Right renal cortex interstitium (tissue), 3 donors: ENCODE measurements at places on chromosomes 2 and 18.

- no peak for DNase-seq
Observed at GRCh38 chr2:45938649-45939511, 287.4 kb downstream of the PRKCE start.

DNA sequence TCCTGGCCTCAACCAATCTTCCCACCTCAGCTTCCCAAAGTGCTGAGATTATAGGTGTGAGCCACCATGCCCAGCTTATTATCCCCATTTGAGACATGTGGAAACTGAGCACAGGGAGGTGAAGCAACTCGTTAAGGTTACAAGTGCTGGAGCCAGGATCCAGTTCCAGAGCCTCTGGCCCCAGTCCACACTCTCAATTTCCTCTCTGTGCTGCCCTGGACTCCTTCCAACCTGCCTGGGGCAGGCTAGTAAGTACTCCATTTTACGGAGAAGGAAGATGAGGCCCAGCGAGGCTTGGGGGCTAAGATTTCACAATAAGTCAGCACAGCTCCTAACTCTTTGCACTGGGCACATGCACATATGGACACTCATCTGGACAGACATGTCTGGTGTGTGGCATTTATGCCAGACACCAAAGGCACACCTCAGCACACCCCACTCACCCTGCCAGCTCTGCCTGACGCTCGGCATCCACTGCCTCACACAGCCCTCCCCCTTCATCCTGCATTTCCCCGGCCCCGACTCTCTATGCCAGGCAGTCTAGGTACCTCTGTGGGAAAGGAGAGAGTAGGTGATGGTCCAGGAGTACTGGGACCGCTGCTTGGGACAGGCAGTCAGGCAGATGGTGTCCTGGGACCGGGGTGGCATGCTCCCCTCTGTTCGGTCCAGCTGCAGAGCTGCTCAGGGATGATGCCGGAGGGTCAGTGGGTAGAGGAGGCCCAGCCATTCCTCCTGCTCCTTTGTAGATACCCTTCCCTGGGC lies 20.5 kb downstream of the CFAP65 start:
- DNase-seq = no peak

DNA sequence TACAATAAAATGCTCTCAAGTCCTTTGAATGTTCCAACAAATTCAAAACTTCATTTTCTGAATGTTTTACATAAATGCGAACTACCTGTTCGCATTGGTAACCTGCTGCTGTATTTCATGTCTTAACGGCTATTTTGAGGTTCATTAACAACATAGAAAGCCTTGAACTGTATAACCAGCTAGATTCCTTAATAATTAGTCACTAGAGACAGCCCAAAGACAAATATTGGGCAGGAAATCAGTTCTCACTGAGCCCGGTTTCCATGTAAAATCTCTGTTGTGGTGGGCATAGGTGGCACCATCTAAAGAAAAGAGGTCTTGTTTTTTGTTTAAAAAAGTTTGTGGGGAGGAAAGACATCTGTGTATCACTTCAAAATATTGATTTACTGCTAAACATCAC lies 29.2 kb downstream of the PDIA6 start:
- DNase-seq = no peak

DNA sequence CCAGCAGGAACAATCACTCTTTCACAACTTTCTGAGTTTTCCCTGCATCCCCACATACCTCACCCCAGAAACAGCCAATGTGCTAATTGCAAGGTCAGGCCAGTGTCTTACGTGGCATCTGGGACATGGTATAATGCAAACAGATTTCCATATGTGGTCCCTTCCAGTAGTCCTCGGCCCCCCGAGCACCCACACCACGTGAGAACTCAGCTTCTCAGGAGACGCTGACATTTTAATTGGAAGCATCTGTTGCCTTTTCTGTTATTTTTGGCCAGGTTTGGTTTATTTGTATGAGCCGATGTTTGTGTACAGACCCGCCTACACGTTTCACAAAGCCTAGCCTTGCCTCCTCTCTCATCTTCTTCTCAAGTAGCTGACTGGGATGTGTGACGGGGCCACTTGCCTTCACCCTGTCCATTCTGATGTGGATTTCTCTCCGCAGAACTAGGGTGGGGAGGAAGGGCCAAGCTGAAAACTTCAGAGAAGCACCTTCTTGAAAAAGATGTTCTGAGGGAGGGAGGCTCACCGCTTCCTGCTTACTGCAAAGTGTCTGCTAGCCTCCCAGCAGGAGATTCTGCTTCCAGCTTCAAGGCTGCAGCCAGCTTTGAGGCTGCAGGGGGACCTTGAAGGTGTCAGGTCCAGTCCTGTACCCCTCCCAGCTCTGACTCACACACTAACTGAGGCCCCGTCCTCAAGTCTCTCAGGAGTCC lies 109.6 kb upstream of the SLC14A2 start:
- no peak for DNase-seq
